Stimulated activated CD8-positive, alpha-beta memory T cell treated with anti-CD3 and anti-CD28 coated beads, Interleukin-4, amount 100 ng/mL, for 1 hour (primary cell): ENCODE measurements at places on chromosomes 6 and 20.

DNA sequence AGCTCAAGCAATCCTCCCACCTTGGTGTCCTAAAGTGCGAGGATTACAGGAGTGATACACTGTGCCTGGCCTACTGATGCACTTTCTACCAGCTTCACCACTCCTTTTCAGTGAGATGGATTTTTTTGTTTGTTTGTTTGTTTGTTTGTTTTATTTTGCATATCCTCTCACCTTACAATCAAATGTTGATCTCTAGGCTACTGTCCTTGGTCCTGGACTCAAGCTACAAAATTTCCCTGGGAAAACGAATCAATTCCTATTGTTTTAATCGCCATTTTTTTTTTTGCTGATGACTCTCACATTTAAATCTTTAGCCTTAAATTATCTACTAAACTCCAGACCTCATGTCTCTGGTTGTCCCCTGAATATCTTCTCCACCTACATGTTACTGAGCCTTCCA, 3.5 kb upstream of the RIPPLY2 start:
- DNase-seq, result no peak

- no peak for DNase-seq
These were observed 261.2 kb downstream of the DLL1 start for GRCh38 chr6:170029416-170030283.

DNA sequence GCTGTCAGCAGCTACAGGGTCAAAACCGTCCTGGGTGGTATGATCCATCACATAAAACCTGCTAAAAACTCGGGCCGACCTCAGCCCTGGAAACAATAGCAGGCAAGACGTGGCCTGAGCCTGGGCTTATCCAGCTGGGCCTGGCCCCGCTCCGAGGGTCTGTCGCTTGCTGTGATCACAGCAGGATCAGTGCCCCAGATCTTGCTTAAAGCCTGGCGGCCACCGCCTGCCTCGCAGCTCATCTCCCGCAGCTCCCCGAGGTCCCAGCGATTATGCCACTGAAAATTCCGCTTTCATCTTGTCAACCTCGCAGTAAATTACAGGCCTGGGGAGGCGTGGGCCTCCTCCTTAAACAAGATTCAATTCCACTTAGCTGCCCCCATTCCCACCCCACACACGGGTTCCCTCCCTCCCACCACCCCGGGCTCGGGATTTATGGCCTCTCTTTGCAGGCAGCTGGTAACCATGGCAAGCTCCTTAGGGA, 40.1 kb downstream of the CDH22 start:
- DNase-seq, result no peak

DNA sequence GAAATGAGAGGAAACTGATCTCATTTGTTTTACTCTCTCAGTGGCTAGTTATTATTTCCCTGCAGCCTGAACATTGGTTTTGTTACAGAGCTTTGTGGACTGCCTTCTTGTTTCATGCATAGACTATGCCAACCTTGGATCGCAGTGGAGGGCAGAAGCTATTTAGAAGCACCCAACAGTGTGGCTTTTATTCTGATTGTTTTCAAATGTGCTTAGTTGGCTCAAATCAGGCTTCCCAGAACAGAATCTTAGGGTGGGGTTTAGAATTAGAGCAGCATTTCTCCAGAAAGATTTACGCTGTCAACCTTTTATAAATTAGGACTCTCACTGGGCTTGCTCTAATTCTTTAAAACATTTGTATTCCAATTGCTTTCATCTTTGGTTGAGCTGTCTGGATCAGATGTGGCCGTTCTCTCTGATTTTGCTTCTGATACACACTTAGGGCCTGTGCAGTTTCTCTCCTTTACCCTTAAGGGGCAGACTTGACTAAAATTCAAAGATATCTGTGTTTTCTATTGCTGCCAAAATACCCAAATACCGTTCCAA, 210.3 kb downstream of the BCKDHB start:
- DNase-seq, result no peak

DNA sequence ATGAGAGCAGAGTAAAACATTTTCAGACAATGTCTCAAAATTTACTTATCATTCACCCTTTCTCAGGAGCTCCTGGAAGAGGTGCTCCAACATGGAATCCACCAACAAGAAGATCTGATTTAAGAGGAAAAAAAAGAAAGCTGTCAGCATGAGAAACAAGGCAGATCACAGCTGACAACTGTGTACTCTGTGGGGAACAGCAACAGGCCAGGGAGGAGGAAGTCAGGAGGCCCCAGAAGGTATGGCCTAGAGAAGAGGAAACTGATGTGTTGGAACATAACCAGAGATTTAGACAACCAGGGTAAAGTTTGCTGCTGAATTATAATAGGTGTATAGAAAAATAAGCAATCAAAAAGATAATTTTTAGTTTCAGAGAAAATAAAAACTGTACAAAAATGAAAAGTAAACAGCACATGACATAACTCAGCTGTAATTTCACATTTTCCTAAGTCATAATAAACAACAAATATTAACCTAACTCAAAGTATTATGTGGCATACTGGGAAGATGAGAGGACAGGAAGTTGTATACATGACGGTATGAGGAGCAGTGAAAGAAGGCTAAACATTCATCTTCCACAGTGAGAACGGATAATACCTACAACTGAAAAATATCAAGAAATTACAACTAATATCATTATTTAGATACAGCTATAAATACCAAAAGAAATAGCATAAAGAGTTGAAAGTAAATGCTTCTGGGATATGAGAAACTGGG, 113.6 kb upstream of the EMILIN3 start:
- no peak for DNase-seq

DNA sequence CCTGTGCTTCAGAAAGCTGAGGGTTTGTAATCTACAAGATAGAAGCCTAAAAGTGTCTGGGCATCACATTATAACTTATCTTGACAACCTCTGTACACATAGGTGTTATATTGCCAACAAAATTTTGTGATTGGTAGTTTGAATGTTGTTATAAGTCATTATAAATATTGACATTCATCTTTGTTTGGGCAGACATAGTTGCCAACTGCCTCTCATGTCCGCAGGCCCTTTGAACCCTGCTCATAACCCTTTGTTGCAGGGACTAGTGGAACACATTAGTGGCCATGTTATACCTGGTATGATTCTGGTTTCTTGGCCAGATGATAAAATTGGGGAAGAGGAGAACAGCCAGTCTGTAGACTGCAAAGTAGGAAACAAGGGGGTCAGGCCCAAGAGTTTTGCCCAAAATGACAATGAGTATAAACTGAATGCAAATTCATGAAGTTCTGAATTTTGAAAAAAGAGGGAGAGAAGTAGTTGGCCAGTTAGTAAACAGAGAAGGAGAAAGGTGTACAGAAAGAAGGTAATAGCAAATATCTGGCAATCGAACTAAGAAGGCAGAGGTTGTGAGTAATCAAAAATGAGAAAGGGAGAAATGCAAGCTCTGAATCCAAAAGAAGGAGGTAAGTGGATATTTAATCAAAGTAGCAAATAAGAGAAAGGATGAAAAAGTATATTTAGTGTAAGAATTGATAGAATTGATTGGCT, 21.6 kb upstream of the LMBRD1 start:
- no peak for DNase-seq

- DNase-seq, result no peak
These were observed 33.8 kb upstream of the ZFAND3 start for GRCh38 chr6:37785663-37786270.

DNA sequence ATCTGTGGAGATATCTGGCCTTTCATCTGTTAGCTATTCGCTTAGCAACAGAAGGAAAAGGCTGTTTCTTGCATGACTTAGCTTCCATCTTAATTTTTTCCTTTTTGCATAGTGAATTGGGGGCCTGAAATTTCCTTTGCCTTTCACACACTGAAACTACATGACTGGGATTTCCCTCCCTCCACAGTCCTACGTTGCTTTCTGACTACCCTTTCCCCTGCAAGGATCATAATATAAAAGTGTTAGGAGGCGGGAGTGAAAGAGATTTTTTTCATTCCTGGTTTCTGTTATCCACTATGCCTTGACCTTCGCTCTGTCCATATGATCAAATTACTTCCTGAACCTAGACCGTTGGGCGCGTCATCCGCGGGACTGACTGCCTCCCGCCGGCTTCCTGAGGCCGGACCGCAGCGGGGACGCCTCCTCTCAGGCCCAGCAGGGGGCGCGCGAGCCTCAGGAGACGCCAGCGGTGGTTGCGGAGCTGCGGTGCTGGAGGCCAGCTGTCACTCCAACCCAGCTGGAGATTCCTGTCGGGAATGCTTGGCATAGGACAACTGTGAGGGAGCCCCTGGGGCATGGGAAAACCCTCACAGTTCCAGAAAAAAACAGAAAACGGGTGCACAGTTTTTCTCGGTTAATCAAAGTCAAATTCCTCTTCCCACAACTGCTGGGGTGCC, 55.6 kb downstream of the MEP1A start:
- peak; percentile 5 for DNase-seq

- no peak for DNase-seq
These were observed 5.3 kb upstream of the ACAT2 start for GRCh38 chr6:159756508-159756907.

- no peak for DNase-seq
These were observed 83.7 kb downstream of the STXBP5 start for GRCh38 chr6:147287869-147288271.

- DNase-seq, result peak; percentile 28
These were observed 43.6 kb downstream of the C6orf15 start for GRCh38 chr6:31068669-31069340.

DNA sequence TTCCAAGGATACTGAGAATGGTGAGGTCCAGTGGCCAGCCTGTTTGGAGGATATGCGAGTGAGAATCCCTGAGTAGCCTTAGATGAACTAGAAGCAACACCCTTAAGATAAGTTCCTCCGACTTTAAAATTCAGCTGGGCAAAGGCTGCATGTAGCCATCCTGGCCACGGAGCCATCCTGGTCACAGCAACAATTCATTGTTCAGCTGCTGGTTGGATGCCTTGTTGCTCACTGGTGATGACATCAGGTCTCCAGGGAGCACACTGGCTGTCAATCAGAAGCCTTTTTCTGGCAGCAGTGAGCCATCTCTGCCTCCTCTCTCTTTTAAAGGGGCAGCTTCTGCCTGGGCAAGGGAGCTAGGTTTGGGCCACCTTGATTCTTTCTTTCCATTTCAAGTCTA, 22.4 kb upstream of the RIMS4 start:
- DNase-seq, result no peak

GRCh38 chr20:58651946-58652605, 993 bp downstream of the STX16 start:
- peak; percentile 33 for DNase-seq

- DNase-seq, result no peak
These were observed 220.5 kb downstream of the ANKRD60 start for GRCh38 chr20:58007947-58008346.

DNA sequence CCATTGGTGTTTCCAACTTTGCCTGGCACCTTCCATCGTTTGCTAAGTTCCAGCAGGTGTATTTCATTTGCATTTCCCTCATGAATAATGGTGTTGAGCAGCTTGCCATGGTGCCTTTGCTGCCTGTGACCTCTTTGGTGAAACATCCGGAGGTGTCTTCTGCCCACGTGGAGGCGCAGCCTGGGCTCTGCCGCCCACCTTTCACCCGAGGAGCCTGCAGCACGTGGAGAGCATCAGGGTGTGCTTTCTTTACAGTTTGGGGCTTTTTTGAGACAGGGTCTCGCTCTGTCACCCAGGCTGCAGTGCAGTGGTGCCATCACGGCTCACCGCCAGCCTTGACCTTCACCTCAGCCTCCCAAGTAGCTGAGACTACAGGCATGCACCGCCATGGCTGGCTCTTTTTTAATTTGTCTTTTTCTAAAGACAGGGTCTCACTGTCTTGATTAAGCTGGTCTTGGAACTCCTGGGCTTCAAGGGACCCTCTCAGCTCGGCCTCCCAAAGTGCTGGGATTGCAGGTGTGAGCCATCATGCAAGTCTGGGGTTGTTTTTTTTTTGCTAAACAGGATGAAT, 3.0 kb upstream of the ADRM1 start:
- no peak for DNase-seq

GRCh38 chr20:30513050-30513628, 744.3 kb upstream of the DEFB115 start:
- DNase-seq, result no peak

- no peak for DNase-seq
These were observed 73.5 kb downstream of the SOX4 start for GRCh38 chr6:21666853-21667681.

DNA sequence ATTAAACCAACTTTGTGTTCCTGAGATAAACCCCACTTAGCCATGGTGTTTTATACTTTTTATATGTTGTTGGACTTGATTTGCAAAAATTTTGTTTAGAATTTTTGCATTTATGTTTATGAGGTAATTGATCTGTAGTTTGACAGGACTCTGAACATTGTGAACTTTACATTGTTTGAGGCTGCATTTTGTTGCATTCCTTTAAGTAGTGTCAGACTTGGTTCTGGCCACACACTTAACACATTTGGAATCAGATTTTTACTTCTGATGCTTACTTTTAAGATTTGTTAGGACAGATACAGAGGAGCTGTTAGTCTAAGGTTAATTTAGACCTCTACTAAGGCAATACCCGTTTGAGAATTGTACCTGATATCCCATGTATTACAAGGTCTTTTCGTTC, 16.5 kb upstream of the MDFI start:
- DNase-seq, result no peak

GRCh38 chr6:135707426-135707825, 144.1 kb upstream of the PDE7B start:
- DNase-seq, result no peak

GRCh38 chr6:94953867-94954631, 623.3 kb upstream of the MANEA start:
- DNase-seq, result no peak

DNA sequence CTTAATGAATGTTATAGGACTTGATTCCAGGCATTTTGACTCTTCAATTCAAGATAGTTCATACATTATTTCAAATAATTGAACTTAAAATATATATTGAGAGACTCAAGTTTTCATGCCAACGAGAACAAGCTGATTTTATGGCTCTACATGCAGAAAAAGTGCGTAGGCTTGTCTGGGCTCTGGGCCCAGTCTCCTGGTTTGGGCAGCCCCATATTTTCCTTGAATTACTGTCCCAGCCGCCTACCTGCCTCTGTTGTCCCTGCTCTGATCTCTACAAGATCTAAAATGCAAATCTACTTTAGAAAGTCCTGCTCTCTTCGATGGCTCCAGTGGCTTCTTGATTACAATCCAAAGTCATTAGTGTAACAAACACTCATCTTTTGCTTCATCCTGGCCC, 537.4 kb upstream of the CHD6 start:
- DNase-seq, result no peak

GRCh38 chr20:9508240-9508661, 6.1 kb upstream of the LAMP5 start:
- DNase-seq, result no peak

DNA sequence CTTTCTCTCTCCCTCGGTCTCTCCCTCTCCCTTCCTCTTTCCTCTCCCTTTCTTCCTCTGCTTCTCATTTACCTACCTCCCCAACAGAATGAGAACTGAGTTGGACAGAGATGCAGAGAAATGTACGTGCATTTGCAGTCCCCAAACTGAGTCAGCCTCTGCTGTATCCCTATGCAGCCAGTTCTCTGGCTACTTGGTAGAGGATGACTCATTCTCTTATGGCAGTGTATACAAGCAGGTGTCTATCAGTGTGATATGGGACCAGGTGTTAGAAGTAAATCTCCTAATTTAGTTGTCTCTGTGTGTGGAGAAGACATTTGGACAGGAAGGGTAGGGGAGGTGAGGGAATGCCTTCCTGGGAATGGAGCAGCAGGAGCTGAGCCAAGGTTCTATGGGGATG, 470.8 kb downstream of the CD109 start:
- DNase-seq, result no peak
